Brain microvascular endothelial cell (primary cell): ENCODE measurements at places on chromosomes 5 and 9.

GRCh38 chr5:5140479-5141338 lies 579 bp downstream of the ADAMTS16 start:
- no peak for DNase-seq

DNA sequence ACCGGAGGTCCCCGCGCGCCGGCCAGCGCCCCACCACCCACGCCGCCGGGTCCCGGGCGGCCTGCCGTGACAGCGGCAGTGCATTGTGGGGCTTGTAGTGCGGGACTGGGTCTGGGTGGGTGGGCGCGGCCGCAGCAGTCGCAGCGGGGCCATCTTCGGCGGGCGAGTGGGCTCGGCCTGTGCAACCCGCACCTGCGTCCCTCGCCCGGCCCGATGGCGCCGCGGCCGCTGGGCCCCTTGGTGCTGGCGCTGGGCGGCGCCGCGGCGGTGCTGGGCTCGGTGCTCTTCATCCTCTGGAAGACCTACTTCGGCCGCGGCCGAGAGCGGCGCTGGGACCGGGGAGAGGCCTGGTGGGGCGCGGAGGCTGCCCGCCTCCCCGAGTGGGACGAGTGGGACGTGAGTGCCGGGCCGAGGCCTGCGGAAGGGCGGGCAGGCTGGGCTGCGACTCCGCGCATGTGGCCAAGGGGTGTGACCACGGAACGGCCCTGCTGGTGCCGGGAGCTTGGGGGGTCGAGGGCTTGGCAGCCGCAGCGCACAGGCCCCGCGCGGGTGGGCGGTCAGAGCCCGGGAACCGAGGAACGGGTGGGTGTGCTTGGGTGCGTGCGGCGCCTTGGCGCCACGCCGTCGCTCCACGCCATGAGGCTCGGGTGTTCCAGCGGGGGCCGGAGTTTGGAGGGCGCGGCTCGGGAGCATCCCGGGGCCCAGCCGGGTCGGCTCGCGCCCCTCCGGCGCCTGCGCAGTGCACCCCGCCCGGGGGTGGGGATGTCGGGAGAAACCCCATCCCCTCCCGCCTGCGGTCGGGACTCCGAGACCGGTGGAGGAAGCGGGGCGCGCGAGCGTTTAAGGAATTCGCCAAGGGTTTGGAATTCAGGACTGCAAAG lies at the start of gene ARL10:
Gene ARL10, plus strand, starts transcription at position 137 of the 881 bp plus-strand sequence. Its CDS starts 77 bp downstream, at position 214.
- no peak for DNase-seq

- DNase-seq: peak; percentile 99
These were observed 523.5 kb upstream of the CLINT1 start for GRCh38 chr5:158382473-158382872.

DNA sequence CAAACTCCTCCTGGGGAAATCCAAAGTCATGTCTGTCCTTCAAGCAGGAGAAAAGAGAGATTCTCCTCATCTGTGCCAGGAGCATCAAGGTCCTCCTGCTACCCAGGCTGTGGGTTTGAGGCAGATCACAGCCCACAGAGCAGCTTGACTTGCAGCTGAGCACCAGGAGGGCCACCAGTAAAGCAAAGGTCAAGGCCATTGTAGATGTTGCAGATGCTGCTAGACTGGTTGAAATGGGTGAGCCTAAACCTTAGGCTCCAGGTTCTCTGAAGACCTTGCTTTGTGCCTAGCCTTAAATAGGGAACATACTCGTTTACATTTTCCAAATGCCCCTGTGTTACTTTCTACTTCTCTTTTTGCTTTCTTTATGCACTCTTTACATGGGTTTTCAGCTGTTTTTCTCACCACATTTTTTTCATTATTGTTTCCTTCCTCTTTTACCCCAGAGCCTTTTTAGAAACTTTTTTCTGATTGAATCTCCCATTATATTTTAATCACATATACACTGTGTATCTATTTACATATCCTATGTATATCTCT lies at the start of gene IFNA2:
Gene IFNA2, minus strand, starts transcription at position 268 of the 540 bp plus-strand sequence. Its CDS starts 69 bp downstream, at position 199.
- DNase-seq: no peak

GRCh38 chr5:132387640-132388117 lies 18.2 kb downstream of the SLC22A5 start:
- DNase-seq: peak; percentile 94

- DNase-seq: no peak
These were observed 23.8 kb upstream of the TDRD7 start for GRCh38 chr9:97387936-97388684.

DNA sequence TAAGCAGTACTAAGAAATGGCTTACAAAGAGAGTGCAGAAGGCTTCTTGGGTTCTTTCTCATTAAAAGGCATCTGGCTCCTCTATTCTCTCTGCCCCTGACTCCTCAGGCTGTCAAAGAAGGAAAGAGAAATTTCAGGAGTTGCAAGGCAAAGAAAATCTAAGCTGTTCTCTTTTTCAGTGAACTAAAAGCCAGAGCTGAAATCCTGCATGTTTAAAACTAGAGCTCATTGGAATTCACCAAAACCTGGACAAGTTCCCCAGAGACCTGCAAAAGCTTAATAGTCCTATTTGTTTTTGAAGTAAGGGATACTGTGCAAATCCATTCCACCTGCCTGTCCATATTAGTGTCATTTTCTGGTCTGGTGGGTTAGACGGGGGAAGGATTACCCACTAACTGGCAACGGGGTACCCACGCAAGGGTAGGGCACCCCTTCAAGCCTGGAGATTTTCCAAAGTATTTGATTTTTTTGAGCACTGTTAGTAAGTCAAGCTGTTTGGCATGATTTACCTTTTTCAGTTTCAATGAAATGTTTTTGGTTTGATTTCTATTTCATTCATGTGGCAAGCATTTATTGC lies 179.3 kb downstream of the FSTL4 start:
- no peak for DNase-seq

DNA sequence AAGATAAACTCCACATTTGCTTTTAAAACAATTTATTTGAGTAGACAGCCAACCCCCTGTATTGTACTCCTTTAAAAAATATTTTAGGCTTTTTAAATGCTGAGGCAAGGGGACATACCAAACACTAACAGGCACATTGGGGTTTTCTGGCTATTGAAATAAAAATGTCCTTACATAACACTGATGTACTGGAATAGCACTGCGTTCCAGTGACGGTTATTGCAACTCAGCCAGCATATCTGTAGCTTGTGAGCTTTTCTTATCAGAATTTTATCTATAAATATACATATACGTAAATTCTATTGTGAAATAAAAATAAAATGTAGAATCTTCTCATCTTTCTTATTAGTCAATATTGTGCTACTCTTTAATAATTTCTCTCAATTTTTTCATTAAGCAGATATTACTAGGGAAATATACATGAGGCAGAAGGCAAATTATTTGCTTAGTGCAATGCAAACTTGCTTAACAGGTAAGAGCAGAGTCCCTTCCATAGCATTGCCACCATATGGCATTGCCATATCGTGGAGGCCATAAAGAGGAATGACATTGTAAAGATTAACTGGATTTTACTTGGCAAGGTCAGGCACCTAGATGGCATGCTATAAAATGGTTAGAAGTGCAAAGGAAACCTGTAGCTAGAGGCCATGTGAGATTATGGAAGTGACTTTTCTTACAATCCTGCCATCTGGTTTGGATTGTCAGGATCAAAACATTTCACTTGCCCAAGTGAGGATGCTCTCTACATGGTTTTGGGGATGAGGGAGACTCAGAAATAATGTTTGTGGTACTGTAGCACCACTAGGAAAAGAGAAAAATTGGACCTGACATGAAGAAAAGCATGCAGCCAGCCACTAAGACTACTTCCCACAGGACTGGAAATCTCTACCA lies 94.8 kb upstream of the CDKN2B start:
- peak; percentile 89 for DNase-seq

- peak; percentile 92 for DNase-seq
These were observed 773 bp downstream of the SQSTM1 start for GRCh38 chr5:179821298-179822058.

GRCh38 chr9:108466304-108466703 lies 389.5 kb downstream of the ACTL7B start:
- DNase-seq: no peak

GRCh38 chr5:154238776-154239481 lies 48.4 kb downstream of the GALNT10 start:
- DNase-seq: no peak

DNA sequence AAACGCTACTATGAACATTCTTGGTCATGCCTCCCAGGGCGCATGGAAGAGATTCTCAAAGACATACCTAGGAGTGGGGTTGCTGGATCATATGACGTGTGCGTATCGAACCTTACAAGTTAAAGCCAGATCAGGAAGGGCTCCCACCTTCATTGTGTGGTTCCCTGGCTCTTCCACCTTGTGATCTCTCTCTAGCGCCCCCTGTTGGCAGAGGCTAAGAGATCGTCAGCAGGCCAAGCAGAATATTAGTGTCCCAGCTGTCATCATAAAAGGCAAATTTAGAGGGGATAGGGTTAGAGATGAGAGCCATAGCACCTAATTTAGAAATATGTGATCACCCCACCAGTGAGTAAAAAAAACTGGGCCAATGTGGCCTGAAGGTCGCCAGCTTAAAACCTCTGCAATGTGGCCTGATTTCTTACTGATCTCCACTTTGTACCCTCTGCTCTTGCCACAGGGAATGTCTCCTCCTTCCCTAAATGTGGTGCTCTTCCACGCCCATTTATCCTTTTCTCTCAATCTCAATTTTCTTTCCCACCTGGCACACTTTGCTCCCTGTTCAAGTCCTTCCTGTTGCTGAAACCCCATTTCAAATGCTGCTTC lies 91.7 kb upstream of the SHB start:
- DNase-seq: peak; percentile 38

DNA sequence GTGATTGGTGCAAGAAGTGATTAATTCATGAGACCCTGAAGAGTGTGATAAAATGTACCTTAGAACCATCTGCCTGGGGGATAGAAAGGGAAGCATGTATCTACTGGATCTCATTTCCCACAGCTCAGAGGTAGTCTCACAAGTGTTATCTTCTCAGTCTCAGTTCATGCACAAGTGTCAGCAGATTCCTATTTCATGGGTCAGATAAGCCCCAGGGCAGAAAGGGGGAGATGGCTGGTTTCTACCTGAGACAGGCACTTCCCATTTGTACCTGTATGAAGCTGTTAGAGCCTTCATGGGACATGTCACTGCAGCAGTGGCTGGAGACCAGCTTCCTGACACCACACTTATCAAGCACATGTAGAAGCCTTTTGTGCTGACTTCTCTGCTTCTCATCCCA lies 45.6 kb upstream of the SMIM15 start:
- no peak for DNase-seq

GRCh38 chr9:114181607-114182409 lies 26.5 kb downstream of the COL27A1 start:
- DNase-seq: no peak

- DNase-seq: no peak
These were observed 27.4 kb upstream of the SYNPO start for GRCh38 chr5:150612905-150613670.

- DNase-seq: peak; percentile 6
These were observed 267.2 kb downstream of the RAB3C start for GRCh38 chr5:58849921-58850667.

- DNase-seq: no peak
These were observed 16.9 kb downstream of the C9orf85 start for GRCh38 chr9:71928376-71928775.

DNA sequence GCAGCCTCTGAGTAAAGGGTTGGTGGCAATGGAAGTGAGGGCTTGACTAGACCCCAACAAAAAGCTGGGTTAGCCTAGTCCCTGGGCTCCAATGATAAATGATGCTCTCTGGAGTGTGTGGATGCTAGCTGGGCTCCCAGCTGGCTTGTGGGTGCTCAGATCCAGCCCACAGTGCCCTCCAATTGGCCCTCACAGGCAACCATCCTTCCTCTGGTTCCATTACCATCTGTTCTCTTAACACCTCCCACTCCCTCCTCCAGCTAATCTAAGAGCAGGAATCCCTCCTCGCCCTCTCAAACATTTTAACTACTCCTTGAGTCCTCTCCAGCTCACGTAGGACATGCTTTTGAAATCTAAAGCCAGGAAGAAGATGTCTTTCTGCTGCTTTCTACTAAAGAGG lies 25.2 kb upstream of the FRMD3 start:
- no peak for DNase-seq

DNA sequence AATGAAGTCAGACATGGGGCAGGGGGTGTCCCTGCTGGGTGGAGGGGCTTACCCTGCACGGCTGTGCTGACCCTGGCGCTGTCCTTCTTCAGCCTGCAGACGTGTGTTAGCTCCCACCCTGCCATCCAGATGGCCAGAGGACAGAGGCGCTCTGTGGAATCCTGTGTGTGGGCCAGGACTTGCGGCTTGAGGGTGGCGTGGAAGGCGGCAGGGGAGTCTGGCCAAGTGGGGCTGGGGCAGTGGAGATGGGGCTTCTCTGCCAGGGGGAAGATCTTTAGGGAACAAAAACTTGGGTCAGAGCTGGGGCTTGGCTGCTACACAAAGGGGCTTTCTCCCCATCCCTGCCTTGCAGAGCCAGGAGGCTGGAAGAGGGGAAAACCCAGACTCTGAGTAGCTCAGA lies 46.5 kb upstream of the SYNPO start:
- DNase-seq: no peak

DNA sequence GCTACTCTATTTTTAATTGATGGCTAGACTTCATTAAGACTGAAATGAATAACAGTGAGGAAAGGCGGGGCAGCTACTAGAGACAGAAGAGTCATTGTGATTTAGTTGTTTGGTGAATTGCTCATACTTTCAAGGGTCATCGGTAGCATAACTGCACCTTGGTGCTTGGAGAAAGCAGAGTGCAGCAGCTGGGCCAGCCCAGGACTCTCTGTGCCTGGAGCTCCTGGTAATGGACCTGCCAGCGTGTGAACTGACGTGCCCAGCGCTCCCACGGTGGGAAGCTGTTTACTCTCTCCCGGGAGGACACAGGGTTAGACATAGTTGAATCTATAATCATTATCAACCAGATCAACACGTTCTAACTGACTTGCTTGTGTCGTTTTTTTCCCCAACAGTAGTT lies 42.9 kb downstream of the LURAP1L start:
- DNase-seq: peak; percentile 79

DNA sequence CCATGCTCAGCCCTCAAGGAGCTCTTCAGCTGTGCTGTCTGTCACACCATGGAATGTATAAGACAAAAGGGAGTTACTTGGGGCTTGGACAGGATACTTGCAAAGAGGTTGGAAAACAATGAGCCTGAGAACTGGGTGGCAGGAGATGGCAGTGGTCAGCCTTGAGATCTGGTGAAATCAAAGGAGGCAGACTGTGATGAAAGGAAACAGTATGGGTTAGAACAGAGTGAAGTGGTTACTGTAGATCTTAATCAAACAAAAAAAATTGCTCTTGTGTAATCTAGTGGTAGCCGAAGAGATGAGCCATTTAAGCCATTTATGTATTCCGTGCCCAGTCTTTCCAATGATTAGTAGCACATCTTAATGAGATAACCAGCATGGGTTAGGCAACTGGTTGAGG lies 142.2 kb downstream of the SV2C start:
- DNase-seq: no peak
